ENCODE measurements at places on chromosomes 13 and 19.
A peak's percentile ranks its signal among the peaks of the same experiment; 100 is the strongest.

GRCh38 chr19:8304841-8305621, 3.1 kb downstream of the CD320 start:
- DNase-seq, result no peak

- DNase-seq, result no peak
These were observed 42.3 kb downstream of the CD320 start for GRCh38 chr19:8265872-8266271.

DNA sequence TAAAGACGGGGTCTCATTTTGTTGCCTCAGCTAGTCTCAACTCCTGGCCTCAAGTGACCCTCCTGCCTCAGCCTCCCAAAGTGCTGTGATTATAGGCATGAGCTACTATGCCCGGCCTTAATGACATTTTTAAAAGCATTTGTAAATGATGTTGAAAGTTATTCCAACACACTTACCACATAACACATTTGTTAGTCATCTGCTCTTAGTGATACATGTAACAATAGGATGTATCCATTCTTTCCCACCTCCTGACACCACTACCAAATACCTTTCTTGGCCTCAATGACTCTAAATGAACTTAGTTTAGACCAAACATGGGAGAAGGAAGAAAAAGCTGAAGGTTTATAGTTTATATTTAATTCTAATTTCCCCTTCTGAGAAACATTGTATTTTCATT, 59.8 kb upstream of the MEDAG start:
- no peak for DNase-seq

DNA sequence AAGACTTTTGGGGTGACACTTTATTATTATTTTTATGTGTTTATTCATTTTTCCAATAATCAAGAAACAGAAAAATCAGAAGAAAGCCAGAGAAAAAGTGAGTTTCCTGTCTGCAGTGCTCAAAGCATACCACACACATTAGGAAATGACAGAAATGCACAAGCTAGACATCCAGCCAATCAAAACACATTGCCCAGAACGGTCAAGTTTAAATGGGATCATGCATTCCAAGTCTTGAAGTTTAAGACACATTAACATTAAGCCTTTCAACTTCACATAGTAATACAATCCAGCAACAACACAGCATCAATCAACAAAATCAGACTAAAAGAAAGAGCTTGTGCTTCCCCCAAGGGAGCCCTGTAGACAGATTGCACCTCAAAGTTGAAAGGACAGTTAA, 28.7 kb upstream of the MEDAG start:
- DNase-seq, result no peak

GRCh38 chr13:30222254-30222653, 85.1 kb downstream of the KATNAL1 start:
- DNase-seq, result no peak

DNA sequence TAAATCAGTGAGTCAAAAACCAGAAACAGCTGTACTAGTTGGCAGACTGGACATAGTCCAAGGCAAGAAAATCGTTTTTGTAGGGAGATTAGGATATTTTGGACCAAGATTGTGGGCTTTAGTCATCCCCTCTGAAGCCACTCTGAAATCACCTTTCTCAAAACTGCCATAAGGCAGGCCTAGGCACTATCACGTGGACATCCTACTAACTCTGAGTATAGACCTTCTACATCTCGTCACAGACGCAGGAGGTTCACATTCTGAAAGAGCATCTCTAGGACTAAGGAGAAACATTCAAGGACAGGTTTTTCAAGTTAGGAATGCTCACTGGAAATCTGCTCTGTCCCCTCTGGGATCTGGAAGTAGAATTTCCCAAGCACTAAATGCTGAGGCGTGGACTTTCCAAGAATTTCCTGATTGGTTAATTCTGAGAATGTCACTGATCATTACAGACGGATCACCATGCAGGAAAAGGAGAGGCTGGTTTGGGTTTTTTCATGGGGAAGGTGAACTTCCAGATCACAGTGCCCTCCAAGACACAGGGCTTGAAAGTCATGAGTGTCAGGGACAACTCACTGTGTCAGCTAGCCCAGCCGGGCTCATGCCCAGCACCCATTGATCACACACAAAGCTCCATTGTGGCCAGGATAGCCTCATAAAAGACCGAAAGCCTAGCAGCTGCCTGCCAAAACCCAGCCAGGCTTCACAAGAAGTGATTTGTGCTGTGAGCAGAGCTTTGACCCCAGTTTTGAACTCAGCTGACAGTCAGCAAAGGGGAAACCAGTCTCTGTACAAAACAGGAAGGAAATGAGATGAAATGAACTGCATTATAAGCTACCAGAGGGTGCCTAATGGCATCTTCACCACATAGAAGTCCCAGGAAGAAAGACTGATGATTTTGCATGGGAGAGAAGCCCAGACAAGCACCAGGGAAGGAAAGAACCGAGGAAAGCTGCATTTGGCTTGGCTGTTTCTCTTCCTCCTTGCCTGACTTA, 2.7 kb upstream of the RUBCNL start:
- peak; percentile 4 for DNase-seq

DNA sequence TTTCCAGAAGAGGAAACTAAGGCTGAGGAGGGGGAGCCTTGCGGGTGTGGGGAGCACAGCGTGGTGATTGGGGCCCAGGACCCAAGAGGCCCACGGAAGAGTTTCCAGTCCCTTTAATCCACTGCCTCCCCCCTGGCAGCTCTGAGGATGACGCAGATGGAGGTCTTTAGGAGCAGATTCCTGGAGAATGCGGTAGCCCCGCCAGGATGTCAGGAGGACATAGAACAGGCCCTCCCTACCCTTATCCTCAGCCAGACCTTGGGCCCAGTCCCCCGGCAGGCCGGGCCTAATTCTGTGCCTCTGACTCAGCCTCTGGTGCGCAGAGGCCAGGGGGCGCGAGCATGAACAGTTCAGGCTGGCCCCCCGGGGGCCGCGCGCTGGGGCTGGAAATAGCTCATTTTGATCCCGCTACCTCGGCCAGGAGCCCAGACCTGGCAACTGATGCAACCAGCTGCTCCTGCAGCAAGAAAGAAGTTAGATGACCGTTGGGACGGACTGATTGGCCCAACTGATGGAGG, 461 bp upstream of the HSPB6 start:
- peak; percentile 89 for DNase-seq

DNA sequence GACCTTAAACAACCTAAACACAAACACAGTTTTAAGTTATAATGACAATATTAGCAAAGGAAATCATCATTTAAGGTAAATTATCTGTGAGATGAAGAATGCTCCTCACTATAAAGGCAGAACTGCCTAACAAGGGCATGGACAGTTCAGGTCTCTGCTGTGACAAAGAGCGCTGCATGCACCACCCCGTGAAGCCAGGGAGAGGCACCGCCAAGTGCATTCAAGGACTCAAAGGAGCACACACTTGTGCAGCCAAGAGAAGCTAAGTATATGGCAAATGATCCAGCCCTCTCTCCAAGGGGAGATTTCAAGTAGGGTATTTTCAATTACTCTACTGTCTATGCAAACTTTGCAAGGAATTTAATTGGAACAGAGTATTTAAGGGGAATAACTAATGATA, 126.0 kb downstream of the RAP2A start:
- peak; percentile 25 for DNase-seq

Data from NCI-H1092 treated with DMSO at 0.1 percent for 48 hours (cell line).